Nucleus accumbens (tissue), 56 donors: ENCODE measurements at places on chromosomes 1 and 21.

GRCh38 chr21:33035147-33035546 is 9.4 kb downstream of the OLIG2 start:
- DNase-seq, result no peak

- no peak for DNase-seq
Observed at GRCh38 chr1:170694172-170694926, 30.4 kb downstream of the PRRX1 start.

DNA sequence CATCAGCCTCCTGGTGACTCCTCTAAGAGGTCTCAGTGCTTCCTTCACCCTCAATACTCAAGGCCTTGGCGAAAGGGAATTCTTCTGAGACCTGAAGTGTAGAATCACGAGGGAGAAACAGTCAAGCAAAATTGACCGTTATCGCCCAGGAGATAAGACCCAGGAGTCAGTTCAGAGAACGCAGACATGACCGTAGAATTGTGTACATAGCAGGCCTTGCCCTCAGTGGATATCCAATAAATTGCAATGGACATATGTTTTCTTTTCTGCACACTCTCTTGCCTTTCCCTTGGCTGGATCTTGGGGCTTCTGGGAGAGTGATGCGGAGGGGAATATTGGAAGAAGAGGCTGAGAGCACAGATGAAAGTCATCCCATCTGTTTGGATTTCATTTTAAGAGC is 15.7 kb upstream of the ETS2 start:
- no peak for DNase-seq

- DNase-seq, result no peak
Observed at GRCh38 chr1:244628789-244629188, 24.1 kb upstream of the DESI2 start.

DNA sequence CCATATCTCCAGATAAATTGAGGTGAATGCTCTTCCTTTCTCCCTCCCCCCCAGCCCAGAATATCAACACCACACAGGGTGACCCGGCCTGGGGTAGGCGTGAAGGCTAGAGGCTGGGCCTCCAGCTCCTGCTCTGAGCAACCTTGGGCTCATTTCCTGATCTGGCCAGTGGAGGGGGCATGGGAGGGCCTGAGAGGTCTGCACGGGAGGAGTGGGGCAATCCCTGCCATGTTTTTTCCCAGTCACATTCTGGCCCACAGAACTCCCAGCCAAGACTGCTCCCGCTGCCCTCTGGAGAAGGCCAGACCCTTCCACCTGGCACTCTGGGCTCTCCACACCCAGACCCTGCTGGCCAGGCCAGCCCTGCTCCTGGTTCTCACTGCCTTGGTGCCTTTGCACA is 3.9 kb downstream of the CLDN19 start:
- DNase-seq, result no peak

DNA sequence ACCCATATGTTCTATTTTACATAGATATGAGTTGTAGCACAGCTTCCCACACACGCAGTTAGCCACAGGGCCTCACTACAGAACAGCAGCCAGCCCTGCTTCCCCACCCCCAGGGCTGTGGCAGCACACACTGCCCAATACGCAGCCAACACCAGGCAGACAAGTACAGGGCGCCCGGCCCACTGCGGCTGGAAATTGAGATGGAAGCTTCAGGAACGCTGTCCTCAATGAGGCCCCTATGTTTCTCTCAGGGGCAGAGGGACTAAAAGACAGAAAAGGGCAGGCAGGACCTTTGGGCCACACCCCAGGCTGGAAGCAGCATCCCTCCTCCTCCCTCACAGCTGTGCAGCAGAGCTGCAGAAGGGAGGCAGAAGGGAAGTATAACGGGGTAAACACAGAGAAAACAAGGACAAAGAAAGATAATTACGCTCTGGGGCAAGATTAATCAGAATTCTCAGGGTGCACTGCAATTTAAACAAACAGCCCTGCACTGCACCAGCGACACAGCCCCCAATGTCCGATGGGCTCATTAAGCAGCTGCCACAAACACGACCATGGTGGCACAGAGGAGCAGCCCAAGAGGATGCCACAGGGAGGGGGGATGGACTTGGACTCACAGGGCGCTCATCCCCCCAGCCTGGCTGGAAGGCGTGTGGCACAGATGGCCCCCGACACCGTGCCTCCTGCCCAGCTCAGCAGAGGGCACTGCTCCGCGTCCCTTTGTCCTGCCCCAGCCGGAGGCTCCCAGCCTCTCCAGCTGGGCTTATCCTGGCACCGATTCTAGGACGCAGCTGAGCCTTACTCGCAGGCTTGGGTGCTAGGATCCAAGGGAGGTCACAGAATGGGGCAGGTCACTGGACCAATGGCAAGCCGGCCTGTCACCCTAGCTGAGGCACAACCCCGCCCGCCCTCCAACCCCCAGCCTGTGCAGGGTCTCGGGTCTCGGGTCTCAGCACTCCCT is 14.2 kb downstream of the WDR4 start:
- no peak for DNase-seq

DNA sequence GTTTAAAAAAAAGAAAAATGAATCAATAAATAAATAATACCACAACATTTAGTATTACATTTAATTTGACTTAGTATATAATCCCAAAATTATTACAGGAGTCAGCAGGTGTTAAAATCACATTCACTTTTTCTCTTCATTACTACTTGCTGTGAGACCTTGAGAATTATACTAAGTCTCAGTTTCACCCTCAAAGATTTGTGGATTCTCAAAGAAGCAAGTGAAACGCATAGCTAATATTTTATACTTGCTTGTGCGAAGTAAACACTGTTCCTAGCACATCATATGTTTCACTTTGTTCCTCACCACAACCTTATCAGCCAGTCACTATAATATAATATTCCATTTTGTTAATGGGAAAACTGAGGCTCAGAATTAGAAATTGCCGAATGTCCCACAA is 4.0 kb downstream of the CLCA1 start:
- no peak for DNase-seq

- no peak for DNase-seq
Observed at GRCh38 chr1:233700338-233700737, 86.4 kb downstream of the KCNK1 start.

GRCh38 chr1:32828341-32828740 is 10.9 kb downstream of the S100PBP start:
- DNase-seq, result no peak

DNA sequence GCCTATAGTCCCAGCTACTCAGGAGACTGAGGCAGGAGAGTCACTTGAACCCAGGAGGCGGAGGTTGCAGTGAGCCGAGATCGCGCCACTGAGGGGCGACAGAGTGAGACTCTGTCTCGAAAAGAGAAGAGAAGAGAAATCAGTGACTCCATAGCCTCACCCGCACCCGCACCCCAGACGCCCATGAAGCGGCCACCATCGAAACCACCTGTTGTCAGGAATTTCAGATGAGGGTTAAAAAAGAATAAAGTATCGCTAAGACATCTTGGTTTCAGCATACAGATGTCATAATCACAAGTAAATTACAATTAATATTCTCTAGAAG is 47.4 kb downstream of the NPHP4 start:
- DNase-seq, result no peak

GRCh38 chr1:117556341-117556740 is 49.5 kb upstream of the TENT5C start:
- DNase-seq, result no peak

GRCh38 chr1:169204157-169204556 is 97.7 kb downstream of the ATP1B1 start:
- DNase-seq, result no peak

GRCh38 chr21:27534206-27534605 is 567.3 kb upstream of the ADAMTS5 start:
- DNase-seq, result no peak

DNA sequence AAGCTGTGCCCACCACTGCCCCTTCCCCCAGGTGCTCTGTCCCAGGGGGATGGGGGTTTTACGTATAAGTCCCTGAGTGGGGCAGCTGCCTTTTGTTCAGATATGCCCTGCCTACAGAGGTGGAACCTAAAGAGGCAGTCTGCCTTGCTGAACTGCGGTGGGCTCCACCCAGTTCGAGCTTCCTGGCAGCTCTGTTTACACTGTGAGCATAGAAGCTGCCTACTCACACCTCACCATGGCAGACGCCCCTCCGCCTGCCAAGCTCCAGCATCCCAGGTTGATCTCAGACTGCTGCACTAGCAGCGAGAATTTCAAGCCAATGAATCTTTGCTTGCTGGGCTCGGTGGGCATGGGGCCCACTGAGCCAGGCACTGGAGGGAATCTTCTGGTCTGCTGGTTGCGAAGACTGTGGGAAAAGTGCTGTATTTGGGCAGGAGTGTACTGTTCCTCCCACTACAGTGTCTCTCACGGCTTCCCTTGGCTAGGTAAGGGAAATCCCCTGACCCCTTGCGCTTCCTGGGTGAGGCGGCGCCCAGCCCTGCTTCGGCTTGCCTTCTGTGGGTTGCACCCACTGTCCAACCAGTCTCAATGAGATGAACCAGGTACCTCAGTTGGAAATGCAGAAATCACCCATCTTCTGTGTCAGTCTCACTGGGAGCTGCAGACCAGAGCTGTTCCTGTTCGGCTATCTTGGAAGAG is 17.6 kb upstream of the RWDD3 start:
- no peak for DNase-seq

GRCh38 chr1:109629372-109630030 is 9.9 kb downstream of the AMPD2 start:
- no peak for DNase-seq

DNA sequence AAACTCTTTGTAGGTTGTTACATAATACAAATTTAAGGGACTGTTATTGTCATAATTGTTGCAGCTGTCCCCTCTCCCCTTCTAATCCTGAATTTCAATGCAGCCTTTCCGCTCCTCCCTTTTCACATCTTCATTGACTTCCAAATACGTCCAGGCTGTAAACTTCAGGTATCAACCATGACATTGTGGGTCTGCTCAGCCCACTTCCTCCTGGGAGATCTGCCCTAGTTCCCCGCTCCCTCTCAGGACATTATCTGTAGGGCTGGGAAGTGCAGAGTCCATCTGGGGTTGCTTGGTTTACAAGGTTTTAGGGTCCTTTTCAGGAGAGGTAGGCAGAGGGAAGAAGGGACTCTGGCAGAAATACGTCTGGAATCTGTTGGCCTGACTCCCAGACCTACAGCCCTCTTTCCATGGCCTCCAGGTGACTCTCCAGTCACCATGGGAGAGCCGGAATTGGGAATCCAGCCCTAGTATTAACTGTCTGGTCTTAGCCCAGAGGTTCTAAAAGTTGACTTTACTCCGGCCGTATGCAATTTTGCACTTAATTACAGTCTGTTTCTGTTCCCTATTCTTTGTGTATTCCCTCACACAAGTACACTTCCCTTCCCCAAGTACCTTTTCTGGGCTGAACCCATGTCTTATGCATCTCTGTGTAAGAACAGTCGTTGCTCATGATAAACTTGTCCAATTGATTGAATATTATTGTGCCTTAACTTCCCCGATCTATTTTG is 4.7 kb upstream of the DENND2D start:
- no peak for DNase-seq

GRCh38 chr21:28482657-28483056 is 510.0 kb downstream of the LTN1 start:
- DNase-seq, result no peak

DNA sequence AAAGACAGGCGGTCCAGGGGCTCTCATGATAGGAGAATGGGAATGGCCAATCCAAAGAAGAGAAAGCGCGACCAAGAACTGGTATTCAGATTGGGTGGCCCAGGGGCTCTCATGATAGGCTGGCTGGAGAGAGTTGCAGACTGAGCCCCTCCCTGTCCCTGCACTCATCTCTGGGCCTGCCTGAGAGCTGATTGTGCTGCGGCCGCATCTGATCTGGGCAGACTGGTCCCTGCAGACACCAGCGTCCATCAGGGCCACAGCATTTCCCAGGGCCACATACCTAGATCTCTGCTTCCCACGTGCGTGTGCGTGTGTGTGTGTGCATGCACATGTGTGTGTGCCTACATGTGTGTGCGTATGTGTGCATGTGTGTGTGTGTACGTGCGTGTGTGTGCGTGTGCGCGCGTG is 30.4 kb upstream of the MAN1C1 start:
- no peak for DNase-seq

DNA sequence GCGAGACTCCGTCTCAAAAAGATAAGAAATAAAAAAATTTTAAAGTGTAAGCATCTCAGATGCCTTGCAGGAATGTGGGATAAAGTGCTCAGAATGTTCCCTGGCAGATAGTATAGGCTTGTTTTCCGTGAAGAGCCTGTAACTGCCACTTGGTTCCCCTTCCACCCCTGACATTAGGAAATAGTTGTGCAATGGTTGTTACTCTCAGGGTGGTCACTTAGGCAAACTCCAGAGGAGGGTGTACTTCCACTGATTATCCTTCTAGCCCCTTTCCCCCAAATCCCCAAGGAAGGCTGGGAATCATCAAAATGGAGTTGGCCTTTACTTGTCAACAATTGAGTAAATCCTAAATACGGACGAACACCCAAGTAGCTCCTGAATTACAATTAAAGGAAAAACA is 10.4 kb downstream of the RPL11 start:
- DNase-seq, result no peak

DNA sequence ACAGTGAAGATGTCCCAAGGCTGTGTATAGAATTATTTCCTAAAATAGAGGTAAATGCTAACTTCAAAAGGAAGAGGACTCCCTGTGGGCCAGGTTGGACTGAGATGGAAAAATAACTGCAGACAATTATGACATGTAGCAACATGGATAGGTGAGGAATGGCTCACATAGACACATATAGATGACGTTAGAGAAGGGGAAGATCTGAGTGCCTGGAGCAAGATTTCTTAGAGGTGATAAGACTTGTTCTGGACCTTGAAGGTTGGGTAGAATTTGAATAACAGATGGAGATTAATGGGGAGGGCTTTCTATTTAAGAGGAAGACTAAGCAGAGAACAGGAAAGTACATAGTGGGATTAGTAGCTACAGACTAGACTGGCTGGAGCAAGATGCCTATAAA is 76.9 kb downstream of the C1orf21 start:
- DNase-seq, result no peak

DNA sequence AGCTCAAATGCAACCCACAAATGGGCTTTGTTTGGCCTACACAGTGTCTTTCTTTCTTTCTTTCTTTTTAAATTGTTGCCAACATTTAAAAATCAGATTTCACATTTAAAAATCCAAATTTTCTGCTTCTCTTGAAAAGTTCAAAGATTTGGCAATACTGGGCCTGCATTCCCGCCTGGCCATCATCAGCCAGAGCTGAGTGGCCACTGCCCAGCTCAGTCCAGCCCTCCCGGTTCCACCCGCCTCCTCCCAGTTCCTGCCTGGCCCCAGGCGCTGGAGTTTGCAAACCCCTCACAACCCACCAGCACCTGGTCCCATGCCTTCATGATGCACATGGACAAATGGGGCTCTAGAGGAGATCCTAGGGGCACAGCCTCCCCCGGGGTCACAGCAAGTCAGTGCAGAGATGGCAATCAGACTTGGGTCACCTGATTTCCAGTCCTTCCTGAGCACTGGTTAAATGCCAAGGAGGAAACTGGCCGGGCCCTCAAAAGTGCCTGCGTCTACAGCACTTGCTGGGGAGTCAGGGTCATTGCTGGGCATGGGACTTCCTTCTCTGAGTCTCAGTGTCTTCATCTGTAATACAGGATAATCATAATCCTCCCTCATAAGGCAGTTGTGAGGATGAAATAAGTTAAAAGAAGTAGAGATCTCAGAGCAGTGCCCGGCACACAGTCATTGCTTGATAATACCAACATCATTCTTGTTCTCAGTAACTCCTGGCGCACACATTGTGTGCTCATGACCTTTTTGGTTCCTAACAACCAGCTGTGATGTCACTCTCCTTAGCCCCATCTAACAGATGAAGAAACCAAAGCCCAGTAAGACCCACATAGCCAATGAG is 41.0 kb upstream of the LAPTM5 start:
- no peak for DNase-seq
